Activated naive CD8-positive, alpha-beta T cell treated with anti-CD3 and anti-CD28 coated beads, Interleukin-2, amount 50 U/mL, for 16 hours (primary cell): ENCODE measurements at places on chromosomes 5 and 9.

DNA sequence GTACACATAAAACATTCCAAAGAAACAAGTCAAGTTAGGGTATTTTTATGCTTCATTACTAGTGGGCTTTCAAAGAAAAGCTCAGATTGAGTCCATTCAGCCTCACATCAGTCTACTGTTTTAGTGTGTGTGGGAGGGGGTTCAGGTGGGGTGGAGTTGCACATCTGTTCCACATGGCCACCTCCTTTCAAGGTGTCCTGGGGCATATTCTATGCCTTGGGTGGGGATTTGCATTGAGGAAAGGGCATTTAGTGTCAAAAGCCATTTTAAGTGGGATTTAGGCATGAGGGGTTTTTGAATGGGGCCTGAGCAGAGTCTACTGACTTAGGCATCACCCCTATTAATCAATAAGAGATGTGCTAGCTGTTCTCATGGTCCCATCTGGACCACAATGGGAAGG lies 983.1 kb downstream of the TLE4 start:
- DNase-seq, result no peak

- no peak for DNase-seq
Observed at GRCh38 chr5:39476843-39477220, 52.1 kb upstream of the DAB2 start.

GRCh38 chr9:72733895-72734294 lies 212.5 kb downstream of the TMC1 start:
- no peak for DNase-seq

- no peak for DNase-seq
Observed at GRCh38 chr9:107866711-107867311, 377.2 kb upstream of the KLF4 start.

DNA sequence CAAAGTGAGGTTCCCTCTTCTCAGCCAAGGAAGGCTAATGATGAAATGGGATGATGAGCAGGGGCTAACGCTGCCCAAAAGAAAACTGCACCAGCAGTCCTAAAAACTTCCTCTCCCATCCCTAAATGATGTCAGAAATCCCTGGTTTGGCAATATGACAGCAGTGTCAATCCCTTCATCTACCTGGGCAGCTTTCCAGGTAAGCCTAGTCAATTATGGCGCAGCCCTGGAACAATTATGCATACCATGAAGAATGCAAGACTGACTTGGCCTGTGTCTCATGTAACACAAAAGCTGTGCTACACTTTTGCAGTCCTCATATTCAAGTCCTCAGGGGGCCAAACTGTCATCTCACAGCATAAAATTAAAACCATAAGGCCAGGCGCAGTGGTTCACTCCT lies 7.0 kb downstream of the DMGDH start:
- no peak for DNase-seq

GRCh38 chr5:98594098-98594497 lies 179.4 kb upstream of the RGMB start:
- DNase-seq, result no peak

GRCh38 chr5:112323166-112323565 lies 95.9 kb downstream of the EPB41L4A start:
- DNase-seq, result no peak

GRCh38 chr5:160931283-160931682 lies 79.3 kb upstream of the ATP10B start:
- DNase-seq, result no peak
